ENCODE measurements at places on chromosomes 6 and 20. TPM values are rescaled to one million over a fixed set of nuclear protein-coding genes. Genes with fewer than 3 reads are reported as not detected.

- peaks cover 33% of the 10 kb centered on the region for H3K4me1 ChIP-seq
- no peaks in the 10 kb centered on the region for H3K36me3 ChIP-seq
- peak overlapping the region; percentile 99 for H3K27ac ChIP-seq
- H3K27me3 ChIP-seq: no peaks in the 10 kb centered on the region
- peak; percentile 61 for DNase-seq
Observed at GRCh38 chr6:5260111-5260620, 584 bp downstream of the LYRM4 start.

- no peaks in the 10 kb centered on the region for H3K36me3 ChIP-seq
- DNase-seq: no peak
- H3K4me3 ChIP-seq: no peak overlapping the region
- H3K4me1 ChIP-seq: no peaks in the 10 kb centered on the region
Observed at GRCh38 chr6:45699663-45700062, 316.0 kb downstream of the CLIC5 start.

- no peaks in the 10 kb centered on the region for H3K4me1 ChIP-seq
- no peaks in the 10 kb centered on the region for H3K36me3 ChIP-seq
- no peaks in the 10 kb centered on the region for H3K27me3 ChIP-seq
- H3K4me3 ChIP-seq: no peak overlapping the region
- no peak for DNase-seq
Observed at GRCh38 chr6:4986999-4987398, 16.8 kb downstream of the RPP40 start.

DNA sequence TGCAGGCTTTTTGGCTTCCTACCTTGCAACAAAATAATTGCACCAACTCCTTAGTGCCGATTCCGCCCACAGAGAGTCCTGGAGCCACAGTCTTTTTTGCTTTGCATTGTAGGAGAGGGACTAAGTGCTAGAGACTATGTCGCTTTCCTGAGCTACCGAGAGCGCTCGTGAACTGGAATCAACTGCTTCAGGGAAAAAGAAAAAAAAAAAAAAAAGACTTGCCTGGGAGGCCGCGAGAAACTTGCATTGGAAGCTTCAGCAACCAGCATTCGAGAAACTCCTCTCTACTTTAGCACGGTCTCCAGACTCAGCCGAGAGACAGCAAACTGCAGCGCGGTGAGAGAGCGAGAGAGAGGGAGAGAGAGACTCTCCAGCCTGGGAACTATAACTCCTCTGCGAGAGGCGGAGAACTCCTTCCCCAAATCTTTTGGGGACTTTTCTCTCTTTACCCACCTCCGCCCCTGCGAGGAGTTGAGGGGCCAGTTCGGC, 420 bp downstream of the SOX4 start:
- H3K4me1 ChIP-seq: peaks cover 17% of the 10 kb centered on the region
- peak overlapping the region; percentile 82 for H3K4me3 ChIP-seq
- no peaks in the 10 kb centered on the region for H3K36me3 ChIP-seq
- H3K27me3 ChIP-seq: no peaks in the 10 kb centered on the region
- peak overlapping the region; percentile 88 for H3K27ac ChIP-seq

DNA sequence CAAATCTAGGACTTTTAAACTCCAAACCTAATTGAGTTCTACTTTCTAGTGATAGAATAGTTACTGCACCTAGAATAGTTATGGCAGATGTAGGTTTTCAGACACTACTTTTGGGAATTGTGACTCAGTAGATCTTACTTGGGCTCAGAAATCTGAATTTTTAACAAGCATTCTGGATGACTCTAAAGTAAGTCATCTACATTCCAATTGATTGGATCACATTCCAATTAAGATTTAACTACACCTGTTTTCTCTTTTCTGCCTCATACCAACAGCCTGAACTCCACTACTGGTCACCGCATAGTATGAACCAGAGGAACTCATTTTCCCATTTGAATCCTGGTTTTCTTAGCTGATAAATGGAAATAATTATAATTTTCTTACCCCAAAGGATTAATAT, 49.5 kb upstream of the TFAP2D start:
- DNase-seq: no peak
- no peaks in the 10 kb centered on the region for H3K4me1 ChIP-seq
- no peaks in the 10 kb centered on the region for H3K36me3 ChIP-seq
- H3K27me3 ChIP-seq: peaks cover 4% of the 10 kb centered on the region
- no peak overlapping the region for H3K27ac ChIP-seq

GRCh38 chr20:53608456-53609452, 15.1 kb upstream of the ZNF217 start:
- no peaks in the 10 kb centered on the region for H3K27me3 ChIP-seq
- H3K36me3 ChIP-seq: no peaks in the 10 kb centered on the region
- H3K4me1 ChIP-seq: peaks cover 39% of the 10 kb centered on the region
- no peak overlapping the region for H3K4me3 ChIP-seq
- peak overlapping the region; percentile 30 for H3K27ac ChIP-seq

- no peaks in the 10 kb centered on the region for H3K27me3 ChIP-seq
- peaks cover 20% of the 10 kb centered on the region for H3K4me1 ChIP-seq
- no peak for DNase-seq
Observed at GRCh38 chr6:16397623-16398022, 159.2 kb downstream of the GMPR start.

DNA sequence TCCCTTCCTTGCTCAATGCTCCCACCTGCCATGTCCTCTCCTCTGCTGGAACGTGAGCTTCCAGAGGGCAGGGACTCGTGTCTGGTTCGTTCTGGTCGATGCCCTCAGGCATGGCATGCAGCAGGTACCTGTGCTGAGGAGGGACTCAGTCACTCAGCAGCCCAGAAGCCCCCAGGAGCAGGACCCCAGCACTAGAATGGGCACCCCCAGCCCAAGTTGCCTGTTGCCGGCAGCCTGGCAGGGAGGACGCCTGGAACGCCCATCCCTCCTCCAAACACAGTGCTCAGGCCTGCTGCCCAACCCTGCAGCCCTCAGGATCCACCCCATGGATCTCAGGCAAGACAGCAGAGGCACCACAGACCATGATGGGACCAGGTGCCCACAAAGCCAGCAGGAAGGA, 40.6 kb downstream of the BMP7 start:
- no peaks in the 10 kb centered on the region for H3K4me1 ChIP-seq
- DNase-seq: no peak
- H3K27ac ChIP-seq: no peak overlapping the region
- peaks cover 16% of the 10 kb centered on the region for H3K27me3 ChIP-seq

GRCh38 chr6:125224231-125224861, 70.8 kb downstream of the TPD52L1 start:
- no peak for DNase-seq
- H3K27me3 ChIP-seq: no peaks in the 10 kb centered on the region
- peak overlapping the region; percentile 43 for H3K27ac ChIP-seq
- peaks cover 39% of the 10 kb centered on the region for H3K4me1 ChIP-seq

DNA sequence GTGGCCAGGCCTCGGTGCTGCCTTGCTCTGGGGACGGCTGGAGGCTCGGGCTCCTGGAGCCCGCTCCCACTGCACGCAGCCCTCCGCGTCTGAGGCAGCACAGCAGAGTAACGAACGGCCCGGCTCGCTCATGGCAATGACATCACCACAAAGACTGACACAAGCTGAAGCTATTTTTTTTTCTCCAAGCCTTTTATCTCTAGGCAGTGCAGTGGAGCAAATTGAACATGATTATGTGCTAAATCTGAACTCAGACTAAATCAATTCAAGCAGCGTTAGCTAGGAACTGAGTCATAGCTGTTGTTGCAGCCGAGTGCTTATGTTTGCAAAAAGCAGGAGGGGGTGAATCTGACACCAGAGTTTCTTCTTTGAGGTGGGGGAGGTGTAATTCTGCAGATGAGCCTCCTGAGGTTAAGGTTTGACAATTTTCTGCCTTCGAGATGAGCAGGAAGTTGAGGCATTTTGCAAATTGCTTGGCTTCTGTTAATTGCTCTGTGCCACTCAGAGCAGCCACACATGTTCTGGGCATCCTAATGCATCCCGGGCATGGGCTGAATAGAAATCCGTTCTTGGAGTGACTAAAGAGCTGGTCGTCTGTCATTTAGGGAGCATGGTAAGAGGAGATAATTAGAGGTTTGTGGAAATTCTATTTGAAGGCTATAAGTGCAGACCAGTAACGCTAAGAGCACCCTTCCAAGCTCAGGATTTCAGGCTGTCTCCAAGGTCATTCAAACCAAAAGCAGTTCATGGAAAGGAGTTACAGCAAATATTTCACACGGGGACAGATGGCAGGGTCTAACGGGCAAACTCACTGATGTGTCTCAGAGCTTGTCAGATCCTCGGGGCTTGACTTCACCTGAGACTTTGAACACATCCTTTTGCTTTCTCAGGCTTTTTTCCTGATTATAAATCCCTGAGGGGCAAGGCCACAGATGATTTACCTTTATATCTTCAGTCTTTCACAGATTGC, 155.1 kb upstream of the ENPP5 start:
- peaks cover 30% of the 10 kb centered on the region for H3K4me1 ChIP-seq
- H3K4me3 ChIP-seq: no peak overlapping the region
- H3K27me3 ChIP-seq: no peaks in the 10 kb centered on the region

PNLDC1 gene
- total RNA-seq: 2.5 TPM

GRCh38 chr6:3881711-3882421, 32.7 kb downstream of the FAM50B start:
- no peak overlapping the region for H3K4me3 ChIP-seq
- no peak overlapping the region for H3K27ac ChIP-seq
- no peaks in the 10 kb centered on the region for H3K36me3 ChIP-seq
- DNase-seq: no peak
- no peaks in the 10 kb centered on the region for H3K4me1 ChIP-seq

DNA sequence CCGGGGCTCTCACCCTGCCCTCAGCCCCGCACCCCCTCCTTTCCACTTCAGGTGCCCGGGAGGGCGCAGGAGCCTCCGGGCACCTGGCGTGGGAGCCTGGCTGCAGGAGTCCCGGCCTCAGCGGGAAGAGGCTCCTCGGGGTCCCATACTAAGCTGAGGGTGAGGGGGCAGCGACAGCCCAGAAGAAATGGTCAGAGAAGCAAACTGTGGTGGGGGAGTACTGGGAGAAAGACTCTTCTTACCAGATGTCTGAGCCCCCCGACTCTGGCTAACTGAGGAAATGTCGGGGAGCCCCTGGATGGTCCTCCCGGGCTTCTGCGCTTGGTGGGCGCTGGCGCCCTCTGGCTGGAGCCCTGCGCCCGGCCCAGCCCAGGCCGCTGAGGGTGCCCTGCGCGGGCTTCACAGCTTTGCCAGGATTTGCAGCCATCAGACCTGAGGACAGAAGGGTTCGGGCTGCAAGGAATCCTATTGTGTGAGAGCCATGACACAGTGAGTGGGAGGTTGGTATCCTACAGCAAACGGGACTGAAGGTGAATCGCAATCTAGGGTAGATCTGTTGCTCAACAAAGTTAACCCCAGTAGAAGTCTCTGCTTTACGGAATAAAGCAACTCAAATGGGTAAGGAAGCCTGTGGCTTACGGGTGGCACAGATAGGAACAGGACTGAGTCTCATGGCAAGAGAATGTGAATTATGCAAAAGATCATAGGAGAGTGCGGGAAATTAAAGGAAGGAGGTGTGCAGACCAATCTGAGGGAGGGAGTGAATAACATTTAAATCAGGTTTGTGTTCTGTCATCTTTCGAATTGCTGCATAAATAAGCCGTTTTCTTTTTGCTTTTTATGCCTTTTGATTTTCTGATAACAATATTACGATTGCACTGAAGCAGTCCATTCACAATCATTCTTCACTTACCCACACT, 639 bp upstream of the RCAN2 start:
- peak overlapping the region; percentile 56 for H3K4me3 ChIP-seq
- DNase-seq: peak; percentile 50
- H3K27me3 ChIP-seq: peaks cover 3% of the 10 kb centered on the region
- no peaks in the 10 kb centered on the region for H3K36me3 ChIP-seq

- H3K27me3 ChIP-seq: no peaks in the 10 kb centered on the region
- DNase-seq: no peak
- no peak overlapping the region for H3K4me3 ChIP-seq
- H3K4me1 ChIP-seq: peaks cover 38% of the 10 kb centered on the region
Observed at GRCh38 chr6:24699521-24700359, 19.2 kb downstream of the C6orf62 start.

DNA sequence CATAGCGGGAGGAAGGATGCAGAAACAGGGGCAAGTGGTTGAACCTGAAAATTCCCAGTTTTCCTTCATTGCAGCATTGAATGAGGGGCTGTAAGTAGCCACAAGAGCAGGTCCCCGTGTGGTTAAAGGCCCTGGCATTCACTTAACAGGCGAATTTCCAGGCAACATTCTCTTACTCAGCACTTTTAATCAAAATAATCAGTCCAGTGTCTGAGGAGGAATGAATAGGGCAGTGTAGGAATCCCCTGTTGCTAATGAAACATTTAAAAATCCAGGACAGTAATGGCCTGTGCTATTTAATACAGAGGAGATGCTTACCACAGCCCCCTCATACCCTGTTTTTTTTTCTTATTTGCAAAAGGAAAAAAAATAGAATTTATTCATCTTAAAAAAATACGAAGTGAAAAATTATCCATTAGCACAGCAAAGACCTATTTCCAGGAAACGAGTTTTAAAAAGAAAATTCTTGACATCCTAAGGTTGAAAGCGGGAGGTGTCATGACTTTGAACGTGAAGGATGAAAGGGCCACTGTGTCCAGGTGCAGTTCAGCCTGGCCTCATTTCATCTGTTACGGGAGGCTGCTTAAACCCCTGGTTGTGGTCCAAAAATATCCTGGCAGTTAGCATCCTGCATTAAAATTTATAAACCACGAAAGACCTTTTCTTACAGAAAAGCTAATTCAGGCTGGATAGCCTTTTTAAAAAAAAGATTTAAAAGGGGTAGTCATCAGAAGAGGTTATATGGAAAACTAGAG, 20.2 kb downstream of the MYLK4 start:
- H3K27me3 ChIP-seq: no peaks in the 10 kb centered on the region
- H3K36me3 ChIP-seq: no peaks in the 10 kb centered on the region
- no peaks in the 10 kb centered on the region for H3K4me1 ChIP-seq

LAMP5 gene
- not detected for total RNA-seq

GRCh38 chr6:31582230-31582643, at the start of gene LTB:
TSS of gene LTB (minus strand) at chr6:31582424. CDS start at chr6:31582417, 7 bp downstream.
- no peaks in the 10 kb centered on the region for H3K27me3 ChIP-seq
- H3K4me1 ChIP-seq: peaks cover 60% of the 10 kb centered on the region
- H3K27ac ChIP-seq: peak within 1 kb of the TSS; percentile 73
- H3K36me3 ChIP-seq: no peaks in the 10 kb centered on the region
- H3K4me3 ChIP-seq: peak within 1 kb of the TSS; percentile 74

- no peak overlapping the region for H3K27ac ChIP-seq
- H3K4me1 ChIP-seq: no peaks in the 10 kb centered on the region
- DNase-seq: no peak
- no peaks in the 10 kb centered on the region for H3K27me3 ChIP-seq
- no peak overlapping the region for H3K4me3 ChIP-seq
Observed at GRCh38 chr6:89481695-89482094, 48.7 kb downstream of the ANKRD6 start.

- no peaks in the 10 kb centered on the region for H3K36me3 ChIP-seq
- H3K27ac ChIP-seq: no peak overlapping the region
- no peaks in the 10 kb centered on the region for H3K27me3 ChIP-seq
- H3K4me1 ChIP-seq: no peaks in the 10 kb centered on the region
Observed at GRCh38 chr6:45115696-45116095, 212.4 kb upstream of the RUNX2 start.

GRCh38 chr20:58010186-58010585, 218.3 kb downstream of the ANKRD60 start:
- DNase-seq: no peak
- H3K4me1 ChIP-seq: no peaks in the 10 kb centered on the region
- no peaks in the 10 kb centered on the region for H3K27me3 ChIP-seq

SLC2A4RG gene
- 60.5 TPM for total RNA-seq

GRCh38 chr6:87444362-87444761, 28.4 kb upstream of the SLC35A1 start:
- no peak overlapping the region for H3K4me3 ChIP-seq
- H3K27ac ChIP-seq: no peak overlapping the region
- H3K27me3 ChIP-seq: no peaks in the 10 kb centered on the region
- H3K36me3 ChIP-seq: no peaks in the 10 kb centered on the region
- DNase-seq: no peak

DEFB132 gene
- total RNA-seq: not detected
